ENCODE measurements at places on chromosomes 2 and 18. TPM values are rescaled to one million over a fixed set of nuclear protein-coding genes. Genes with fewer than 3 reads are reported as not detected.

LGALSL gene
- total RNA-seq, result 5.7 TPM

DSG4 gene
- not detected for total RNA-seq

DNAH6 gene
- total RNA-seq, result not detected

SLC5A7 gene
- total RNA-seq, result not detected

TMEM37 gene
- total RNA-seq, result 2.9 TPM

ERICH2 gene
- total RNA-seq, result not detected

ASXL3 gene
- total RNA-seq, result not detected

SH3RF3 gene
- total RNA-seq, result 5.6 TPM

UPP2 gene
- not detected for total RNA-seq

SLC4A5 gene
- 1.7 TPM for total RNA-seq

PRSS56 gene
- not detected for total RNA-seq

DSC3 gene
- total RNA-seq, result under 0.01 TPM

Data from cardiac ventricle fibroblast (primary cell).